ENCODE measurements at places on chromosomes 3 and 15.

DNA sequence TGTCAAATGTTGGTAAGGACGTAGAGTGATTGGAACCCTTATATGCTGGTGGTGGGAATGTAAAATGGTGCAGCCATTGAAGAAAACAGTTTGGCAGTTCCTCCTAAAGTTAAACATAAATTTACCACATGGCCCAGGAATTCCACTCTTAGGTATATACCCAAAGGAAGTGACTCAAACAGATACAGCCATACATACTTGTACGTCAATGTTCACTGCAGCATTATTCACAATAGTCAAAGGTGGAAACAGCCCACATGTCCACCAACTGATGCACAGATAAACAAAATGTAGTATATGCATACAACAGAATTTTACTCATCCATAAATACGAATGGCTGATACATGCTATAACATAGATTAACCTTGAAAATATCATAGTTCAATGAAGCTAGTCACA lies 13.2 kb downstream of the CLASP2 start:
- DNase-seq, result no peak

- DNase-seq, result no peak
Measured at GRCh38 chr3:160968761-160969160, 136.4 kb downstream of the B3GALNT1 start.

GRCh38 chr3:5194801-5195509 lies 7.4 kb downstream of the EDEM1 start:
- DNase-seq, result peak; percentile 56

- no peak for DNase-seq
Measured at GRCh38 chr3:11377719-11378118, 105.5 kb downstream of the ATG7 start.

GRCh38 chr3:90007778-90008499 lies 900.5 kb downstream of the EPHA3 start:
- DNase-seq, result peak; percentile 28

DNA sequence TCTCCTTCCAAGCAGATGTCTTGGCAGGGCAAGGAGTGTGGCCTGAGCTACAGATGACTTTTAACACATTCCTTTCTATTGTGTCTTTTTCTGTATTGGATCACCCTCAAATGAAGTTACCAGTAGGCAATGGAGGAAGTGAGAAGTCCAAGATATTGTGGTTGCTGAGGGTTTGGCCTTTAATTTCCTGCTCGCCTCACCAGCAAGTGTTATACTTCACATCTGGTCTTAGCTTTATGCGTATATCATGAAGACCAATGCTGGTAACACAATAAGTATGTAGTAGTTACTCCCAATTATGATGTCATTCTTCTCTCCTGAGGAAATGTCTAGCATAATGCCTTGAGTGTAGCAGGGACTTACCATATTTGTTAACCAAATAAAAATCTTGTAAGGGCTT lies 179.9 kb downstream of the ZIC1 start:
- DNase-seq, result no peak

- DNase-seq, result no peak
Measured at GRCh38 chr15:89877083-89877425, 16.7 kb downstream of the AP3S2 start.

- no peak for DNase-seq
Measured at GRCh38 chr15:39896101-39896500, 24.0 kb downstream of the GPR176 start.

Data from LNCaP clone FGC (cell line).